ENCODE measurements at places on chromosomes 16 and 17. TPM values are rescaled to one million over a fixed set of nuclear protein-coding genes. Genes with fewer than 3 reads are reported as not detected.

The RCVRN gene
- not detected for total RNA-seq

The ALOX12B gene
- total RNA-seq: 1.6 TPM

The RNF222 gene
- total RNA-seq: not detected

The ASIC2 gene
- 1.6 TPM for total RNA-seq

The SULT1A4 gene
- total RNA-seq: 28.4 TPM

The CNTNAP1 gene
- 3.8 TPM for total RNA-seq

The PPM1E gene
- total RNA-seq: 0.02 TPM

The MYH1 gene
- not detected for total RNA-seq

The ADAT1 gene
- total RNA-seq: 26.2 TPM

The CCDC154 gene
- 0.32 TPM for total RNA-seq

The C17orf78 gene
- not detected for total RNA-seq

The GPATCH8 gene
- total RNA-seq: 26.4 TPM

The FBXO39 gene
- 0.05 TPM for total RNA-seq

The P2RX5 gene
- total RNA-seq: 16.9 TPM

The MLLT6 gene
- 23.1 TPM for total RNA-seq

The GFAP gene
- total RNA-seq: 0.38 TPM

The SMIM36 gene
- total RNA-seq: not detected

The GP1BA gene
- not detected for total RNA-seq

The IGFALS gene
- not detected for total RNA-seq

The SHBG gene
- 0.43 TPM for total RNA-seq

The ZPBP2 gene
- total RNA-seq: not detected

The UMOD gene
- not detected for total RNA-seq

The ADAP2 gene
- 2.8 TPM for total RNA-seq

The GNG13 gene
- not detected for total RNA-seq

The PPY gene
- not detected for total RNA-seq

The NXPH3 gene
- total RNA-seq: 1.9 TPM

The CDH16 gene
- total RNA-seq: 11.6 TPM

The TMEM114 gene
- total RNA-seq: not detected

The XAF1 gene
- total RNA-seq: 0.04 TPM

The TBC1D3K gene
- not detected for total RNA-seq

The INCA1 gene
- 1.2 TPM for total RNA-seq

The TNK1 gene
- 1.3 TPM for total RNA-seq

The VPS25 gene
- 113 TPM for total RNA-seq

The PRAC2 gene
- total RNA-seq: not detected

The NDRG4 gene
- total RNA-seq: 22.3 TPM

The PARD6A gene
- total RNA-seq: 1.7 TPM

The CPNE7 gene
- total RNA-seq: 53.4 TPM

The NOS2 gene
- total RNA-seq: 0.33 TPM

The ATP2C2 gene
- total RNA-seq: 0.09 TPM

The TBC1D3 gene
- not detected for total RNA-seq

The CPPED1 gene
- 29.4 TPM for total RNA-seq

The PMFBP1 gene
- 0.03 TPM for total RNA-seq

The CD300A gene
- not detected for total RNA-seq

The RECQL5 gene
- total RNA-seq: 27.3 TPM

The ACACA gene
- 45.9 TPM for total RNA-seq

The RGS9 gene
- total RNA-seq: 8.0 TPM

The PRR35 gene
- 0.11 TPM for total RNA-seq

The PRDM7 gene
- not detected for total RNA-seq

The TBC1D3G gene
- not detected for total RNA-seq

The HSF4 gene
- 17.0 TPM for total RNA-seq

The TMEM100 gene
- 0.07 TPM for total RNA-seq

The MEIOC gene
- total RNA-seq: 1.8 TPM

All from A549 treated with dexamethasone at 1 μM for 4 hours (cell line).